ENCODE measurements at places on chromosomes 1 and 21.
A peak's percentile ranks its signal among the peaks of the same experiment; 100 is the strongest.

GRCh38 chr1:183570451-183570850 lies 19.8 kb downstream of the NCF2 start:
- no peak for DNase-seq

DNA sequence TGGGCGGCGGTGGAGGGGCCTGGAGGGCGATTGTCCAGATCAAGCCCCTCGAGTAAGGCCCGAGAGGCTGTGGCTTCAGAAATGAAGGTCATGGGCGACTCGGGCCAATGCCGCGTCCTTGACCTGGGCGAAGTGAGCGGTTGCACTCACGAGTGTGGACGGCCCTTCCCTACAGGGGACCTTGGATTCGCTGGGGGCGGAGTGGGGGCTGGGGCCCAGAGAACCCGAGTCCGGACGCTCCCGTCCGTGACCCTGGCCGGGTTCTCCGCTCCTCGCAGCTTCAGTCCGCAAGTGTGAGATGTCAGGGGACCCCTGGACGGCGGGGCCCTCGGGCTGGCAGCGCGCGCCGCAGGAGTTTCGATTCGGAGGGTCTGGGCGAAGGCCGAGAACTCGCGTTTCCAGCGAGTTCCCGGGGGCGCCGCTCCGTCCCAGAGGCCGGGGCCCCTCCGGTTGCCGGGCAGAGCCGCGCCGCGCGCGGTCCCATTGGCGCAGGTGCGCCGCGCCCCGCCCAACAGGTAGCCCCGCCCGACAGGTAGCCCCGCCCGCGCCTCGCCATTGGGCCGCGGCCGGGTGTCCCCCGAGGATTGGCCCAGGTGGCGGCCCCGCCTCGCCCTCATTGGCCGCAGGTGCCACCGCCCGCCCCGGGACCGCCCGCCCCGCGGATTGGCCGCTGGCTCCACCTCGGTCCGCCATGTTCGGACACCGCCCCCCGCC lies at the start of gene PRKCZ:
TSS of gene PRKCZ (plus strand) at position 694 of the 714 bp plus-strand sequence. CDS start 220 bp downstream, outside the sequence.
- DNase-seq: peak; percentile 86

DNA sequence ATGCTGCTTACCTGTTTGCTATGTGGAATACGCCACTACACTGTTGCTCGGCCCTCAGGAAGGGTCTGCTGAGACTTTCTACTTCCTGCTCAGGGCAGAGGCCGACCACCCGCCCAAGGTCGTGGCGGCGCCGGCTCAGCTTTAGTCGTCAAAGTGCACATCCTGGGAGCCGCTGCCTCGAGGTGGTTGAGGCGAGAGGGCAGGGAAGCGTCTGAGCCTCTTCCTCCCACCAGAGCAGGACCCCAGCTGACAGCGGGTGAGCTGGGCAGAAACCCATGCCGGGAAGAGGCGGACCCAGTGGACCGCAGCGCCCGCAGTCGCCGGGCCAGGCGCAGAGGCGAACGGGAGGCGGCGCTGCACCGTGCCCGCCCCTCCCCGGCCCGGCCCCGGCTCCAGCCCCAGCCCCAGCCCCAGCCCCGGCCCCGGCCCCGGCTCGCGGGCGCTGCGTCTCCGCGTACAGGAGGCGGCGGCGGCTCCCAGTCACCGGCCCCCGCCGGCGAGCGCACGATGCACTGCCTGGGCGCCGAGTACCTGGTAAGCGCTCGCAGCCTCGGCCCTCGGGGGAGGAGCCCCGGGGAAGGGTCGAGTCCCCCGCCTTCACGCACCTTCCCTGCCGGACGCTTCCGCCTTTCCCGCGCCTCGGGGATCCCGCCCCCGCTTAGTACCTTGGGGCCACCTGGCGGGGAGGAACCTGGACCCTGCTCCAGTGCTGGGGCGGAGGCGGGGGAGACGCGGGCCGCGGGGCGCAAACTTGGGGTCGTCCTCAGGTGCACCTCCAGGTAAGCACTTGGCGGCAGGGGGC lies at the start of gene SLC44A3:
TSS of gene SLC44A3 (plus strand) at position 413 of the 802 bp plus-strand sequence. CDS start at position 508, 95 bp downstream.
- DNase-seq: no peak

GRCh38 chr1:172254521-172255222 lies 165.8 kb upstream of the C1orf105 start:
- no peak for DNase-seq

- DNase-seq: no peak
Measured at GRCh38 chr1:22350924-22351767, 100.5 kb upstream of the ZBTB40 start.

DNA sequence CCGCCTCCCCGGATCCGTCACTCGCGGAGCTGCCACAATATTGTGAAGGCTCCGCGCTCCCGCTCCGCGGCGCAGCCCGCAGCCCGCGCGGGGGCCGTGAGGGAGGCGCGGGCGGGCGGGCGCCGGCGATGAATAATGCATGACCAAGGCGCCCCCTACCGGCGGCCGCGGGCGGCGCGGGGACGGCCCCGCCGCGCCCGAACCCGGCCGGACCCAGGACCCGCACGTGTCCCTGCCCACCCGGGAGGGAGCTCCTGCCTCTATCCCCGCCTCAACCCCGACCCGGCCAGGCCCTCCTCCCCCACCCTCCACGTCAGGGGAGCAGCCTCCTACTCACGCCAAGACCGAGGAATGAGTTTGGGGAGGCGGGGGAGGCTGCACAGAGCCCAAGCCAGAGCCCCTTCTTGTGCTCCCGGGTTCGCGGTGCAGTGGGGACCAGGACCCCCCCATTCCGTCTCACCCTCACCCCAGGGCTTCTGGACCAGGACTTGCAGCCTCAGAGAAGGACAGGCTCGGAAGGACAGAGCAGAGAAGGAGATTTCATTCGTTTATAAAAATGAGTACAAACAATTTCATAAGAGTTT lies 70.8 kb upstream of the CASZ1 start:
- DNase-seq: peak; percentile 42

DNA sequence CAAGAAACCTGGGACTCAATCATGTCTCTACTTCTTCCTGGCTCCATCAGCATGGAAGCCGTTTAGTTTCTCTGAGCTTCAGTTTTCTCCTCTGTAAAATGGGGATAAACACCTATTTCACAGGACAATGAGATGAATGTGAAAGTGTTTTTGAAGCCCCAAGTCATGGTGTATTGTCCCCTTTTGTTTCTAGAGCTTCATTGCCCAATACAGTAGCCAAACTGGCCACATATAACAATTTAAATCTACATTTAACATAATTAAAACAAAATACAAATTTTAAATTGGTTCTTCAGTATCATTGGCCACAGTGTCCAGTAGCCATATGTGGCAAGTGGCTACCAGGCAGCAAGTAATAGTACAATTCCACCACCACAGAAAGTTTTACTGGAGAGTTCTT lies 2.3 kb upstream of the EFCAB14 start:
- no peak for DNase-seq

DNA sequence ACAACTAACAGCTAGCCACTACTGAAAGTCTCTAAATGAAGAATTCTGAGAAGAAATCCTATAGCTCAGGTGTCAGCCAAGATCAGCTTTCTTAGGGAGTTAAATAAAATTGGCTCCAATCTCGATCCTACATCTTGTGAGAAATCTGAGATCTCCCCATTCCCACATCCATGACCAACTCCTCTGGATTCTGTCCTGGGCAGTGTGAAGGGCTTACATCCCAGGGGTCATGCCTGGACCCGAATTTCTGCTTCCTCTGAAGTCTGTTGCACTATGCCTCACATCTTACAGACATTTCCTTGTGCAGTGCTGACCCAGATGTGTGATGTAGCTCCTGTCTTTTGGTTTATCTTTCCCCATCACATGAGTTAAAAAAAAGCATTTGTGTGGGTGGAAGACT lies 4.8 kb upstream of the TNN start:
- DNase-seq: no peak

GRCh38 chr1:29677028-29678024 lies 441.0 kb downstream of the PTPRU start:
- no peak for DNase-seq

- DNase-seq: no peak
Measured at GRCh38 chr21:42594616-42595282, 58.7 kb upstream of the PDE9A start.

DNA sequence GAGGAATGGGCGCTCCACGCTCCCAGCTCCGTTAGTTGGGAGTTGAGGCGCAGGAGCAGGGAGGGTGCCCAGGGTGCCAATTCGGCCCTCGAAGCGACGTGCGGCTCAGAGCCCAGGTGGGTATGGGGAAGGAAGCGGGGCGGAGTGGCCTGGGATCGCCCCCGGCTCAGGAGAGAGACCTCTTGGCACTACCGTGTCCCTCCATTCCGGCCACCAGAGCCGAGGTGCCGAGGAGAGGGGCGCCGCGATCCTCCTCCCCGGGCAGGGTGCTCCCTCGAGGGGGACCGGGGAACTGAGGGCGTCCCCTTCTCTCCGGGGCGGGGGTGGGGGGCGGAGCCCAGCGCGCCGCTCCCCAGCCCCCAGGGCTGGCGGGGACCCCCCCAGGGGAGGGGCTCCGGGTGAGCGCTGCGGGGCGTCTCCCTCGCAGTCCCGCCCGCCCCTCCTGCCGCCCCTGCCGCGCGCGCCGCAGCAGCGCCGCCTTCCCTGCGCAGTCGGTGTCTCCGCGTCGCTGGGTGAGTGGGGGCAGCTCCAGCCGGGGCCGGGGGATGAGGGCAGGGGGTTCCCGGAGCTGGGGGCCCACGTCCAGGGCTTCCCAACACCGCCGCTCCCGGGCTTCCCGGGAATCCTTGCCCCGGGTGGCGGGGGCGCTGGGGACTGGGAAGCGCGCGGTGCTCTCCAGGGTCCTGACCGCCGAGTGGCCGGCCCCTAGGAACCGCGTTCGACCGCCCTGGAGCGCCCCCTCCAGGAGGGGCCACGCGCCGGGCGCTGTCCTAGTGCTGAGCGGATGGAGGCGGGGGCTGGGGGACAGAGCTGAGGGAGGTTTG lies at the start of gene HPCA:
TSS of gene HPCA (plus strand) at position 488 of the 824 bp plus-strand sequence. CDS start 2,408 bp downstream, outside the sequence.
- DNase-seq: no peak

GRCh38 chr21:14241297-14241696 lies 25.3 kb downstream of the RBM11 start:
- no peak for DNase-seq

DNA sequence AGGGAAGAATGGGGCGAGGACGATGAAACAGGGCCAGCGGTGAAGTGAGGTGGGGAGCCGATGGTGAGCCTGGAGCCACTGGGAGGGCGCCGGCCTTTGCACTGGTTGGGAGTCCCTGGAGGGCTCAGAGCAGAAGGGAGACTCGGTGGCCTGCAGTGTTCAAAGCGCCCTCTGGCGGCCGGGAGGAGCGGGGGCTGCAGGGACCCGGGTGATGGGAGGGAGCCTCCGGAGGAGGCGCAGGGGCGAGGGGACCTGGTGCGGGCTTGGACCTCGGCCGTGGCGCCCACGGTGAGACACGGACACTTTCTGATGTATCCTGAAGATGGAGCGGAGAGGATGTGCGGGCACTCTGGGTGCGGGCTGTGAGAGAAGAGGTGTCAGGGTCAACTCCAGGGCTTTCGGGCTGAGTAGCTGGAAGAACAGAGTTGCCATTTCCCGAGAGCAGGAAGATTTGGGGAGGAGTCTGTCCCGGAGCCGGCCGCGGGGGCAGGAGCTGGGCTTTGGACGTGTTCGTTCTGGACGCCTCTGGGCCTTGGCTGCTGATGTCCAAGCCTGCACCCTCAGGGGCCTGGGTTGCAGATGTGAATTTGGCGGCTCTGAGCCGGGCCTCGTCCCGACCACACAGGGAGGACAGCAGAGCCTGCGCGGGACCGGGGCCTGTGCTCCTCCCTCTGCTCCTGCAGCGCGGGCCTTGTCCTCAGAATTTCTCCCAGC lies 29.7 kb downstream of the HEYL start:
- peak; percentile 44 for DNase-seq

- DNase-seq: no peak
Measured at GRCh38 chr1:169260478-169261151, 107.0 kb downstream of the NME7 start.

- DNase-seq: no peak
Measured at GRCh38 chr1:106480629-106481028, 575.8 kb upstream of the PRMT6 start.

GRCh38 chr1:54818461-54819194 lies 17.5 kb upstream of the TTC22 start:
- DNase-seq: no peak

DNA sequence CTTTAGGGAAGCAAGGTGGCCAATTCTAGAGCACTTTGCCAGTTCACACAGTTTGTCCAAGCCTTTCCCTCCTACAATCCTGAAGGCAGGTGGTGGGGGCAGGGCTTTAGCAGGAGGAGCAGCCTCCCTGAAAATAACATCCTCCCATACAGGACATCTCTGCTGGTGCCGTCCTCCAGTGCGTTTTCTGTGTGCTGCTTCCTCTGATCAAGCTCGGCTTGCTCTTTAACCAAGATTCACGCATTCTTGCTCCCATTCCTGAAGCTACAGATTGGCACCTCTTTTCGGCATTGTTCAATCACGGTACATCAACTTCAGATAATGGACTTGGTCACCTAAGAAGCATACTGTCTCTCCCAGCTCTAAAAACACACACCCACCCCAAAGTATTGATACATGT lies 7.5 kb upstream of the DPT start:
- no peak for DNase-seq

GRCh38 chr1:12566484-12567287 lies 51.3 kb downstream of the DHRS3 start:
- no peak for DNase-seq

- DNase-seq: peak; percentile 41
Measured at GRCh38 chr1:154182344-154183045, 9.4 kb downstream of the TPM3 start.

DNA sequence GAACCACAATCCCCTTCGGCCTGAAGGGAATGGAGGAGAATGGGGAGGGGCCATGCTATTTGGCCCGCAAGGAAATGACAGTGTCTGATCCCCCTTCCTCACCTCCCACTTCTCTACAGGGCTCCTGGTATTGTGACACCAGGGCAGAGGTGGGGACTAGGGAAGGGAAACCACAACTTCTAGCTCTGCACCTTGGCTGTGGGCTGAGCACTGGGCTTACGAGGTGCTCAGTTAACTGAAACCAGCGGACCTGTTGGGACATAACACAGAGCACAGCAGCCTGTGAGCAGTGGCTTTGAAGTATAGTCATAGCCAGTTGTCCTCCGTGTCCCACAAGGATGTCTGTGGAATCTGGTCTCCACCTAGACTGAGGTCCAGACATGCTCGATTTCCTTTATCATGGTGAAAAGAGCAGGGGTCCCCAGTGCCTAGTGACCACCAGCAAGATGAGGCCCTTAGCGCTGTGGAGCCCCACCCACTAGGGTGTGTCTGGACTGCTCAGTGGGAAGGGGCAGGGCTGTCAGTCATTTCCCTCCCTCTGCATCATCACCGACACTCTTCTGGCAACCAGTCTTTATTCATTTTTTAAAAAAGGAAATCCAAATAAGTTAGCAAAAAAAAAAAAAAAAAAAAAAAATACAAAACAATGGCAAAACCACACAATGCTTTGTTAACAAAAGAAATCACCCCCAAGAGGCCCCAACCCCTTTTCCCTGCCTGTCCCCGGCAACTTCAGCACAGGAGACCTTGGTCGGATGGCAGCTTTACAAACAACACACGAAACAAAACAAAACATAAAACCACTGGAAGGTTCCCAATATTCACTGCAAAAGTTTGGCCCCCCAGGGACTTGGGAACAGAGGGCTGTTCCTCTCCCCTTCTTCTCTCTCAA lies 3.0 kb downstream of the MYOG start:
- no peak for DNase-seq

DNA sequence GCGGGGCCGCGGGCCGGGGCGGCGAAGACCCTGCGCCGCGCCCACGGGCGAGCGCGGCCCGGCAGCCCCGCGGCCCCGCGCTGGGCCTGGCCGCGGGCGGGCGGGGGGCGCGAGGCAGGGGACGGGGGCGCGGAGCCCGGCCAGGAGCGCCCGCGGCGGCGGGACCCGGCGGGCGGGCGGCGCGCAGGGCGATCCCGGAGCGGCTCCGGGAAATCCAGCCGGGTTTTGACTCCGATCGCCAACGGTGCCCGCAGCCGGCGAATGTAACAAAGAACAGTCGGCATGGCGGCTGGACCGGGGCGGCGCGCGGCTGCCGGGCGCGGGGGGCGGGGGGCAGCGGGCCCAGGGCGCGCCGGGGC lies 334 bp downstream of the PRDM15 start:
- peak; percentile 73 for DNase-seq

- no peak for DNase-seq
Measured at GRCh38 chr21:45570071-45570470, 27.8 kb upstream of the SLC19A1 start.

- DNase-seq: no peak
Measured at GRCh38 chr1:216750961-216751360, 27.7 kb upstream of the ESRRG start.

Measured in T follicular helper cell (primary cell).